ENCODE measurements at places on chromosomes 6 and 20.
A peak's percentile ranks its signal among the peaks of the same experiment; 100 is the strongest.

- DNase-seq: peak; percentile 23
Observed at GRCh38 chr6:16849280-16849987, 88.2 kb upstream of the ATXN1 start.

DNA sequence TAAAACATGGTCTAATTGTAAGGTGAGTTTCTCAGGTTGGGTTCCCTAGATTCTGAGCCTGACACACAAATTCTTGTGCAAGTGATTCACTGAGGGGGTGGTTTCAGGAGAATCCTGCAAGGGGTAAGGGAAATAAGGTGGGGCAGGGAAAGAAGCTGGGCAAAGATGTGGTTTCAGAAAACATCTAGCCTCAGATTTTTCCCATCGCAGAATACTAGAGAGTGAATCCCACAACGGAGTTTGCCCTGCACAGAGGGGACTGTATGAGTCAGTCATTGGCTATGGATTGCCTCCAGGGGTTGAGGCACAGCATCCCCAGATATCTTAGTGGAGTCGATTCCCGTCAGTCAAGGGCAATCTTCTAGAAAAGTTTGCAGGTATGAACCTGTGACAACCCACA, 65.2 kb downstream of the PRL start:
- no peak for DNase-seq

DNA sequence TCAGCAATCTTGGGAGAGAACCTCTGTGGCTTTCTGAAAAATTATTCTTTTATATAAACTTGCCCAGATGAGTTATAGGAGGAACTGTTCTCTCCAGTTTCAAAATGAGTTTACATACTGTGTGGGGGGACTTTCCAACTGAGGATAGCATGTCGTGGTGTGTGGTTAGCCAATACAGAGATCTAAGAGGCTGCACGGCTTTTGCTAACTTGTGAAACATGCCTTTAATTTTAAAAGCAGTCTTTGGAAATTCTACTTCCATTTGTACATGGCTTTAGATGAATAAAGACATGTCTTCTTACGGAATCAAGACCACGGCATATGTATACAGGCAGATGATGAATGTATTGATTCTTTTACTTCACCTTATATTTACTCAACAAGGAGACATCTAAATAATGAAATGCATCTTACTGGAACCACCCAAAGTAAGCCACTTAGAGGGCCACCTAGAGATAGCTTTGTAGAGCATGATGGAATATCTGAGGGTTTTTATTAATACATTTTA, 39.8 kb downstream of the HIVEP1 start:
- DNase-seq: no peak

- DNase-seq: no peak
Observed at GRCh38 chr6:34917626-34918285, 28.7 kb downstream of the ANKS1A start.

DNA sequence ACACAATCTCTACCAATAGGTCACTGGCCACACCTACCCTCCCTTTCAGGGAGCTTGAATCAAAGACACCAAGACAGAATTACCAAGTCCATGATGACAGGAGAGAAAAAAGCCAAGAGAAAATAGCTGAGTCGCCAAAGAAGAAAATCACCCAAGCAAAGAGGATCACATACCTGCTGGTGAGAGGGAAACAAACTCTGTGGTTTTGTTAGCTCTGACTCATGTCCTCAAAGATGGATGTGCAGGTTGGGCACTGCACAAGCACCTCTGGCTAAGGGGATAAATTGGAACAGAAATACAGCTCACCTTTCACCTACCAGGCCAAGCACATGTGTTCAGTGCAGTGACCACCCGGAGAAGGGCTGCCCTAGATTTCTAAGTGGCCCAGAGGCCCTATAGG, 114.8 kb downstream of the TFAP2A start:
- no peak for DNase-seq

GRCh38 chr20:23659989-23660837, 22.5 kb upstream of the CST3 start:
- no peak for DNase-seq

- DNase-seq: peak; percentile 52
Observed at GRCh38 chr6:43695215-43695966, 7.8 kb upstream of the MRPS18A start.

DNA sequence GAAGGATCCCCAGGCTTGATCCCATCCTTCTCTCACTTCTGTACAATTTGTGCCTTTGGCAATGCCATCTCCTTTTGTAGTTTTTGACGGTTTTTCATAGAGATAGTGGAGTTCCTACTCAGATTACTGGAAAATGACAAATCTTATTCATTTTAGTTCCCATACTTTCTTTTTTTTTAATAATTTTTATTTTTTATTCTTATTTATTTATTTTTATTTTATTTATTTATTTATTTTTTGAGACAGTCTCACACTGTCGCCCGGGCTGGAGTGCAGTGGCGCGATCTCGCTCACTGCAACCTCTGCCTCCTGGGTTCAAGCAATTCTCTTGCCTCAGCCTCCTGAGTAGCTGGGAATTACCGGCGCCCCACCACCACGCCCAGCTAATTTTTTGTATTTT, 4.3 kb upstream of the GABBR1 start:
- DNase-seq: no peak

DNA sequence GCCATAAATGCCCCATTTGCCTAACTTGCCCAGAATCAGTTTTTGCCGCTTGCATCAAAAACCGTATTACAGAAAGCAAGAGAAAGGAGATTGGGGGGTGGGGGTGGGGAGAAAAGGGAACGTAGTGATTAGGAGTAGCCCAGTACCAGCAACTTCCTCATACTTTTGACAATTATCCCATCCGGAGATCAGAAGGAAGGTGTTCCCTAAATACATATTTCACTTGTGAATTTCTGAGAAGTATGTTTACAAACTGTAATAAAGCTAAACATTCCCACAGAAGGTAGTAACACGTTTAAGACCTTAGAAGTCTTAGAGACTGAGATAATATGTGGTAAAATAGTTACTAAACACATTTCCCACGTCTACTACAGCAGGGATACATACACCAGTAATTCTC, 14.5 kb downstream of the PREP start:
- no peak for DNase-seq

GRCh38 chr6:16253399-16254144, 15.2 kb downstream of the GMPR start:
- no peak for DNase-seq

GRCh38 chr20:57386762-57387161, 4.4 kb upstream of the RBM38 start:
- DNase-seq: no peak

GRCh38 chr20:41436679-41437078, 70.1 kb upstream of the EMILIN3 start:
- DNase-seq: no peak

- peak; percentile 68 for DNase-seq
Observed at GRCh38 chr20:10524034-10524476, 89.0 kb downstream of the SLX4IP start.

DNA sequence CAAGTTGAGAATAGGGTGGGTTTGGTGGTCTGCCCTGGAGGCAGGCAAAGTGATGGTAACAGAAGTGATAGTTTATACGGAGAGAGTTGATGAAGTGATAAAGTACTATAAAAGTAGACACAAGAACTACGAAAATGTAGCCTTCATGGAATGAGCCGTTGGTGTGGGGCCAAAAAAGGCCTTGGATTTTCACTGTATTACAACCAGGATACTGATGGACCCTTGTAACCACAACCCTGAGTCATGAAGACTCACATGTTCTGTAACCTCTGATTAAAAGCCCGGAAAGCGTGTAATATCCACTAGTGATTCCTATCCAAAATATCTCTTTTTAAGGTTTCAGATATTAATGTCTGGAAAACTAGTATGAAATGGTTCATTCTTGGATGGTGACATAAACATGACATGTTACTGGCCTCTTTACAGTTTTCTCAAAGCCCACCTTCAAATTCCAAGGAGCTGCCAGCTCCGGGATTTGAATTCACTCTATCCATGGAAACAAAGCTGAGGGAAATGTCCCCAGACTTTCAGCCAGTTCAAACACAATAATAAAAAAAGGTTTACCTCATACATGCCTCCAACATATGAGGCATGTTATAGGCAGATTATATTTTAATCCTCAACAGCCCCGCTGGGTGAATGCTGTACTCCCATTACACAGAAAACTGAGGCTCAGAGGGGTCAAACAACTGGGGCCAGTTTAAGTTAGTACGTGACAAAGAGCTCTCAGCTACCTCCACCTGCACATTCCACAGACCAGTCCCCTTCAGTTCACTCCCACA, 55.4 kb downstream of the MRPL14 start:
- no peak for DNase-seq

GRCh38 chr20:51978070-51978501, 175.8 kb upstream of the SALL4 start:
- no peak for DNase-seq

DNA sequence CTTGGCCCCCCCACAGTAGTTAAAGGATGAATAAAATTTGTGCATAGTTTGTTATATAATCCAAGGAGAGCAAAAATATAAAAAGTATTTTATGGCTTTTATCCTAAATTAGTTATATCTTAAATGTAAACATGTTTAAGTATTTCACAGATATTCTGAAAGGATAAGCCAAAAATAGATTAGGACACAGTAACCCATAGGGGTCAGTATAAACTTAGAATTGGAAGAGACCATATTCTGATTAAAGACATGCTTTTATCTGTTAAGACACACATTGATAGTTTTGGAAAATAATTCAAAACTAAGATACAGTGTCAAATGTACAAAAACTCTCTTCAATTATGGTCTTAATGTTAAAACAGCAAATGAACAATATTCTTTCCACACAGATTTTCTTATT, 4.5 kb upstream of the SERINC1 start:
- peak; percentile 25 for DNase-seq

DNA sequence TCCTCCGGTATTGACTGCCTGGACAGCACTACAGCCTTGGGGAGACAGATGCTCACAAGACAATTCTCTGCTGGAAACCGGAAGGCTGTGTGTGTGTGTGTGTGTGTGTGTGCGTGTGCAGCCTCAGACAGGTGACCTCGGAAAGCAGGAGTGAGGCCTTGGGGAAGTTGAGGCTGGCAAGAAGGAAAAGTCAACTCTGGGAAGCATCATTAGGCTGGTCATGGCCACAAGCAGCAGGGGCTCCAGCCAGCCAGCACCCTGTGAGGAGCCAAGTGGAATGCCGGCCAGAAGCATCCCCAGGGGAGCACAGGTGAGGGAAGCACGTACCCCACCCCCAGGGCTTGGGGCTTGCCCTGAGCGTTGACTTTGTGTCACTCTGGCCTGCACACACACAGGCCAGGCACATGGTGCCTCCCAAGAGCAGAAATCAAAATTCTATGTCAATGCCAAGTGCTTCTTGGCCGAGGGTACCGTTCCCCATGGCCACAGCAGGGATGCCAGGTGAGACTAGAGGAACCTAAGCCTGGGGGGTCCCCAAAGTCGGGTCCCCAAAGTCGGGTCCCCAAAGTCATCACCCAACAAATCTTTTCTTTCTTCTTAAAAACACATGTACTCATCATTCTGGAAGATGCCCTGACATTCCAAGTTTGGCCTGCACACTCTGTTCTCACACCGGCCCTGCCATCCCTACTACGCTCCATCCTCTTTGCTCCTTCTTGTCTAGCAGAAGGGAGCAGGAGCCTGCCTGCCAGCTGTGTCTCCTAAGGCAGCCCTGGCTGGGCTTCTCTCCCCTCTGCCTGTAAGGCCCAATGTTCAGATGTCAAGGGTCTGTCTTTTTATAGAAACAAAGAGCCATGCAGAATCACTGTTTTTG, 26.7 kb downstream of the FOXA2 start:
- DNase-seq: no peak

GRCh38 chr20:35908007-35908406, 46.3 kb downstream of the SCAND1 start:
- no peak for DNase-seq

- DNase-seq: no peak
Observed at GRCh38 chr6:106253731-106254130, 71.8 kb downstream of the ATG5 start.

DNA sequence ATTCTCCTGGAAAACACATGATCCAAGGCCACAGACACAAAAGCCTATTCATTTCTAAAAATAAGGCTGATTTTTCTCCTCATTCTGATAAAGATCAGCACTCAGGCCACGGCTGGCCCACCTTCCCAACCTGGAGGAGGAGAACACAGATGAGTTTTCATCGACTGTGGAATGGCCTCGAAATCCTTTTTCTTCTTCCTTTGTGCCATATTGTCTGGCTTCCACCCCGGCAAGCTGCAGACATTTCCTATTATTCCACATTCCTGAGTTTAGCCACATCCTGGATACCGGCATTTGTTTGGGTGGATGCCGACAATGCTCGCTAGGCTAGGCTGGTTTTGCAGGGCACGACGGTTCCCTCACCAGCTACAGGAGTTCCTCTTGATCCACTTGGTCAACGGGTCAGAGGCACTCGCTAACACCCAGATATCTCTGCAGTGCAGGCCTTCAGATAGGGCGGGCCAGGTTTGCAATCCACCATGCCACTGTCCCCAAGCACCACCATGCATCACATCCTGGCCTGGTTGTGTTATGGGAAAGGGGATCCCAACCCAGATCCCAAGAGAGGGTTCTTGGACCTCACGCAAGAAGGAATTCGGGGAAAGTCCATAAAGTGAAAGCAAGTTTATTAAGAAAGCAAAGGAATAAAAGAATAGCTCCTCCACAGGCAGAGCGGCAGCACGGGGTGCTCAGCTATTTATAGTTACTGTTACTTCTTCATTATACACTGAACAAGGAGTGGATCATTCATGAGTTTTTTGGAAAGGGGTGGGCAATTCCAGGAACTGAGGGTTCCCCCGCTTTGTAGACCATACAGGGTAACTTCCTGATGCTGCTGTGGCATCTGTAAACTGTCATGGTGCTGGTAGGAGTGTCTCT, 4.2 kb upstream of the CTSZ start:
- no peak for DNase-seq

DNA sequence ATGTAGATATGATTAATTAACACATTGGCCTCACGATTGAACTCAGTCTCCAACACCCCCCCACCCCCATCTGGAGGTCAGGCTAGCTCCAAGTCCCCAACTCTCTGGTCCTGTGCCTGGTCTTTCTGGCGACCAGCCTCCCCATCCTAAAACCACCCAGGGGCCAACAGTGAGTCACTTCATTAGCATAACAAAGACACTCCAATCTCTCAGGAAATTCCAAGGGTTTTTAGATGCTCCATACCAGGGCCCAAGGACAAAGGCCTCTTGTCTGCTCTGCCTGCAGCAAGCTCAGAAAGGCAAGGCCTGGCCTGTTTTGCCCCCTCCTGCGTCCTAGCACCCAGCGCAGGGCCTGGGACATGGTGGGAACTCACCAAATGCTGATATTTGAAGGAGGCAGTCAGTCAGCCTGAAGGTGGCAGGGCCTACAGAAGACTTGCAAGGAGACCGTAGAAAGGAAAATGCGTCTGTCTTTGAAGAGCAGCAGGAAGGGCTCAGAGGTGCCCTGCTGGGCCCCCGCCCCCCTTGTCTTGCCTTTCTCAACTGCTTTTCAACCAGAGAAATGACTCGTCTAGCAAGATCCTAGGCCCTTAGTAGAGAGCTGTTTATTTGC, 184.7 kb downstream of the CDH4 start:
- no peak for DNase-seq

GRCh38 chr6:152313542-152314482, 323.4 kb downstream of the SYNE1 start:
- no peak for DNase-seq

- DNase-seq: no peak
Observed at GRCh38 chr6:25173951-25174474, 105.2 kb upstream of the CARMIL1 start.

GRCh38 chr6:46502486-46503119, 11.4 kb upstream of the RCAN2 start:
- no peak for DNase-seq
